ENCODE measurements at places on chromosomes 11 and 22. TPM values are rescaled to one million over a fixed set of nuclear protein-coding genes. Genes with fewer than 3 reads are reported as not detected.
A peak's percentile ranks its signal among the peaks of the same experiment; 100 is the strongest.

GRCh38 chr11:15835788-15836411, 520.4 kb downstream of the SOX6 start:
- no peaks in the 10 kb centered on the region for H3K27me3 ChIP-seq
- DNase-seq = peak; percentile 26
- no peaks in the 10 kb centered on the region for H3K36me3 ChIP-seq
- peaks cover 28% of the 10 kb centered on the region for H3K4me1 ChIP-seq
- no peak overlapping the region for H3K4me3 ChIP-seq
- H3K27ac ChIP-seq = no peak overlapping the region

DNA sequence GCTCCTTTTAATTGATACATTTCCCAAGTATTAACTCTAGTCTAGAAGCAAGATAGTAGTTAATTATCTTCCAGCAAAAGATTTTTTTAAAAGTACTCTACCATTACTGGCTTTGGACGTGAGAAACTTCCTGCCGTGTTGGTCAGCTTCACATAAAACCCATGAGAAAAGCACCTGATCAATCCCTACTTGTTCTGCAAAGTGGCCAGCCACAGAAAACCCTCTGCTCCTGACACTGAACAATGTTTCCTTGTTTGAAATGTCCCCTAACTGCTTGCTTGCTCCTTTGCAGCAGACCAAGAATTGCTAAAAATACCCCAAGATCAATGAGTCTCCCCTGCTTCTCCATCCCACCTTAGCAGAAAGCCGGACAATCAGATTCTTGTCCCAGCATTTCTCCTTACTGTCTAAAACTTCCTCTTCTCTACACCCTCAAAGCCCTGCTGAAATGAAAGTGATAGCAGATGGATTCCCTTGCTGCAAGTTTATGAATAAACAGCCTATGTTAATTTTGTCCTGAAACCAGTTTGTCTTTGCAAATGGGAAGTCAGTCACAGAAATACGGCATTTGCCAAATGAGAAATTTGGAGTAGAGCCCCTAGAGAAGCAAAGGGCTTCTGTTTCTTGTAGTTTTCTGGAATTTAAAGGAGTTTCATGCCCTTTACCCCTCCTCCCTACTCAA, 207.1 kb upstream of the ARHGAP20 start:
- no peaks in the 10 kb centered on the region for H3K27me3 ChIP-seq
- no peak for DNase-seq
- no peaks in the 10 kb centered on the region for H3K4me1 ChIP-seq
- no peaks in the 10 kb centered on the region for H3K36me3 ChIP-seq
- no peak overlapping the region for H3K27ac ChIP-seq

GRCh38 chr11:101860696-101861427, 53.9 kb upstream of the CEP126 start:
- H3K4me1 ChIP-seq = no peaks in the 10 kb centered on the region
- no peak overlapping the region for H3K4me3 ChIP-seq
- no peaks in the 10 kb centered on the region for H3K27me3 ChIP-seq
- H3K27ac ChIP-seq = no peak overlapping the region

- peak overlapping the region; percentile 93 for H3K4me3 ChIP-seq
- H3K27me3 ChIP-seq = no peaks in the 10 kb centered on the region
- H3K4me1 ChIP-seq = peaks cover 60% of the 10 kb centered on the region
- no peak for DNase-seq
- H3K36me3 ChIP-seq = peaks cover 6% of the 10 kb centered on the region
- peak overlapping the region; percentile 94 for H3K27ac ChIP-seq
Measured at GRCh38 chr11:85663080-85663752, 1.7 kb downstream of the CREBZF start.

Gene LRRN4CL
- total RNA-seq = 8.9 TPM

Gene LRRC32
- 11.5 TPM for total RNA-seq

Measured in transverse colon (tissue), 4 donors.